ENCODE measurements at places on chromosomes 1 and 21.

DNA sequence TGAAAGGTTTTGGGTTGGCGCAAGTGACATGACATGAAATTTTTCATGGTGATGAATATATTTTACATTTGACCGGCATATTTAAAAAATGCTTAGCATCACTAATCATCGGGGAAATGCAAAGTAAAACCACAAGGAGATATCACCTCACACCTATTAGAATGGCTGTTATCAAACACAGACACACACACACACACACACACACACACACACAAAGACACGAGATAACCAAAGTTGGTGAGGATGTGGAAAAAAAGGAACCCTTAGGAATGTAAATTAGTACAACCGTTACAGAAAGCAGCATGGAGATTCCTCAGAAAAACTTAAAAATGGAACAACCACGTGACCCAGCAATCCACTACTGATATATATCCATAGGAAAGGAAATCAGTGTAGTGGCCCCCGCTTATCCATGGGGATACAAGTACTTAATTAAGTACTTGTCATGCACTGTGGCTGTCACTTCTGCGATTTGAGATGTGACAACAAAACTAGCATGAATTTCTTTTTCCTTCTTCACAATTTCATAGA lies 15.9 kb upstream of the PRELP start:
- no peak for DNase-seq

DNA sequence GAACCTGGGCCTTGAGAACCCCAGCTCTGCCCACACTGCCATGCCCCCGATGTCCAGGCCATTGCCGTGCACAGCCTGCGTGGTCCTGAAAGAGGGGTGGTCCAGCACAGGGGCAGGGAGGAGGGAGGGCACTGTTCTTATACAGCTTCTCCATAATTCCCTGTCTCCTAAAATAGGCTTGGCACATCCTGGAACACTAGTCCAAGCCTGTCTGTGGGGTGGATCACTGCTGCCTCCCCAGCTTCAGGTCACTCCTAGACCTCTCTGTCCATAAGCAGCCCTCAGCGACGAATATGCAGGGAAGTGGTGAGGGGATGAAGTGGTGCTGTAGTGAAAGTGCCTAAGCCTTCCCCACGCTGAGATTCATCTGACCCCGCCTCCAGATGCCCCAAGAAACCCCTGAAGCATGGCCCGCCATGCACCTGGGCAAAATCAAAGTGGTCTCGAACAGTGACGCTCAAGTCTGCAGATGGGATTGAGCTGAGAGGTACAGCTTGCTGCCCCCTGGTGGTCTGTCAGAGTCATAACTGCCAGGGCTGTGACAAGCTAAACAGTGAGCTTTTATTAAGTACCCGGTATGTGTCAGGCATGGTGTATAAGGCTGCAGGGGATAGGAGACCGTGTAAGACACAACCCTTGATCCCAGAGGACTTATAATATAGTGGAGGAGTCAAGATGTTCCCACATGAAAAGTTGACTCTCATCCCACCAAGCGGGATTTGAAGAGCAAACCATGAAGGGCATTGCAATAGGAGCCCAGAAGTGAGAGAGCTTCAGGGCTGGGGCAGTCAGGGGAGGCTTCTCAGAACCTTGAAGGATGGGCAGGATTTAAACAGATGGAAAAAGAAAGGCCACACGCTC lies 66.6 kb downstream of the FAM163A start:
- DNase-seq: peak; percentile 54

DNA sequence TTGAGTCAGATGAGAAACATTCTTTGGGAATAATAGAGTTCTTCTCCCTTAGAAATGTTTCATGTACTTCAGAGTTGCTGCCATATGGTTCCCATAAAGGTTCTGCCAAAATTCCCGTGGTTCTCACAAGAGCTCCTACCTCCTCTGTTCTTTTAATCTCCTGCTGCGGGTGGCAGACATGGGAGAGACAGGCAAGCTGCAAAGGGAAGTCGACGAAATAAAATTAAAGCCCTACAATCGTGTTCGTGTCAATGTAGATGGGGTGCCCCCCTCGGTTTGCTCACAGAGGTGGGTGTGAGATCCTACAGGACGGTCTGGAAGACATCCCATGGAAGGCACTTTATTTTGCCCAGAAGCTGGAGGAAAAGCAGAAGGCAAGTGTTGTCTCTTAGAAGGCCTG lies 276.0 kb downstream of the RWDD3 start:
- no peak for DNase-seq

DNA sequence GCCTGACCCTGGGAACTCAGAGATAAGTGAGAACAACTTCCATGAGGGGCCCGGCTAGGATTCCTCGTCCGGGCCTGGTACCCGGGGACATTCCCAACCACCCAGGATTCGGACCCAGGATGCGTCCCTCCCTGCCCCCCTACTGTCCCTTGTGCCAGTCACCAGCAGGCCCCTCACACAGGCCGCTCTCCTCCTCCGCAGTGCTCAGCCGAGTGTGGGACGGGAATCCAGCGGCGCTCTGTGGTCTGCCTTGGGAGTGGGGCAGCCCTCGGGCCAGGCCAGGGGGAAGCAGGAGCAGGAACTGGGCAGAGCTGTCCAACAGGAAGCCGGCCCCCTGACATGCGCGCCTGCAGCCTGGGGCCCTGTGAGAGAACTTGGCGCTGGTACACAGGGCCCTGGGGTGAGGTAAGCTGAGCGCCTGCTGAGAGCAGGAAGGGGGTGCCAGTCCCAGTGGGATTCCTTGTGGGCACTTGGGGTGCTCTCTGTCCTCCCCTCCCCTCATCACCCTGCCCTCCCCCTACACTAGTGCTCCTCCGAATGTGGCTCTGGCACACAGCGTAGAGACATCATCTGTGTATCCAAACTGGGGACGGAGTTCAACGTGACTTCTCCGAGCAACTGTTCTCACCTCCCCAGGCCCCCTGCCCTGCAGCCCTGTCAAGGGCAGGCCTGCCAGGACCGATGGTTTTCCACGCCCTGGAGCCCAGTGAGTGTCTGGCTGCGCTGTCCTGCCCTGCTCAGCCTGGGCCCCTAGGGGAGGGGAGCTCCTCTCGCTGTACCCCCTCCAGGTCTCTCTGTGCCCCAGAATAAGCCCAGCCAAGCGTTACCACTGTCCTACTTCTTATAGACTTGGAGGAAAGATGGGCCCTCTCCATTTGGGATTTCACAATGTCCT lies 9.8 kb downstream of the ADAMTSL4 start:
- DNase-seq: no peak

- peak; percentile 73 for DNase-seq
Observed at GRCh38 chr1:15949453-15950245, 26.3 kb downstream of the ZBTB17 start.

DNA sequence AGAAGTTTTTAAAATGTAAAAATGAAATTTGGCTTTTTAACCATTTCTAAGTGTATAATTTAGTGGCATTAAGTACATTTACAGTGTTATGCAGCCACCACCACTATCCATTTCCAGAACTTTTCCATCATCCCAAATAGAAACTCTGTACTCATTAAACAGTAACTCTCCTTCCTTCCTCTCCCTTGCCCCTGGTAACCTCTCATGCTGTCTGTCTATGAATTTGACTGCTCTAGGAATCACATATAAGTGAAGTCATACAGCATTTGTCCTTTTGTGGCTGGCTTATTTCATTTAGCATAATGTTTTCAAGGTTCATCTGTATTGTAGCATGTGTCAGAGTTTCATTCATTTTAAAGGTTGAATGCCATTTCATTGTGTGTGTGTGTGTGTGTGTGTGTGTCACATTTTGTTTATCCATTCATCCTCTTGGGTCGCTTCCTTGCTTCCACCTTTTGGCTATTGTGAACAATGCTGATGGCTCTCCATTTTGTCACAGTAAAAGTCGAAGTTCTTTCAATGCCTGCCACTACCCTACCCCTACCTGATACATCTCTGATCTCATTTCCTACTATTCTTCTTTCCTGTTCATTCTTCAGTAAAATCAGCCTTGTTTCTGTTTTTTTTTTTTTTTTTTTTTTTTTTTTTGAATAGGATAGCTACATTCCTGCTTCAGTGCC lies 45.3 kb downstream of the F3 start:
- DNase-seq: no peak

DNA sequence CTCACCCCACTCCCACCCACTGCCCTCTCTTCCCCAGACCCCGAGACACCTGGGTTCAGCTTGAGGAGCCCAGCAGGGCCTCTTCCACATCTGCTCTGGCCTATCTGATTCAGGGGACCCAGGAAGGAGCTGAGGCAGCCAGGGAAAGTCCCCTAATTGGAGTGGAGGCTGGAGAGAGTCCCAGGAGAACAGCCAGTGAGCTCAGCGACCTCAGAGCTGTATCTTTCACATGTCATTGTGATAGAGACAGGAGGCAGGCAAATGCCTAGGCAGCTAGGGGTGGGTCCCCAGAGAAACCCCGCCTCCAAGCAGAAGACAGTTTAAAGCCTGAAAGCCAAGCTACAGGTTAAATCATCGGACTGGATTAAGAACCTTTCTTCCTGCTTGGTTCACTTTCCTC lies 122.7 kb downstream of the MATN1 start:
- no peak for DNase-seq

DNA sequence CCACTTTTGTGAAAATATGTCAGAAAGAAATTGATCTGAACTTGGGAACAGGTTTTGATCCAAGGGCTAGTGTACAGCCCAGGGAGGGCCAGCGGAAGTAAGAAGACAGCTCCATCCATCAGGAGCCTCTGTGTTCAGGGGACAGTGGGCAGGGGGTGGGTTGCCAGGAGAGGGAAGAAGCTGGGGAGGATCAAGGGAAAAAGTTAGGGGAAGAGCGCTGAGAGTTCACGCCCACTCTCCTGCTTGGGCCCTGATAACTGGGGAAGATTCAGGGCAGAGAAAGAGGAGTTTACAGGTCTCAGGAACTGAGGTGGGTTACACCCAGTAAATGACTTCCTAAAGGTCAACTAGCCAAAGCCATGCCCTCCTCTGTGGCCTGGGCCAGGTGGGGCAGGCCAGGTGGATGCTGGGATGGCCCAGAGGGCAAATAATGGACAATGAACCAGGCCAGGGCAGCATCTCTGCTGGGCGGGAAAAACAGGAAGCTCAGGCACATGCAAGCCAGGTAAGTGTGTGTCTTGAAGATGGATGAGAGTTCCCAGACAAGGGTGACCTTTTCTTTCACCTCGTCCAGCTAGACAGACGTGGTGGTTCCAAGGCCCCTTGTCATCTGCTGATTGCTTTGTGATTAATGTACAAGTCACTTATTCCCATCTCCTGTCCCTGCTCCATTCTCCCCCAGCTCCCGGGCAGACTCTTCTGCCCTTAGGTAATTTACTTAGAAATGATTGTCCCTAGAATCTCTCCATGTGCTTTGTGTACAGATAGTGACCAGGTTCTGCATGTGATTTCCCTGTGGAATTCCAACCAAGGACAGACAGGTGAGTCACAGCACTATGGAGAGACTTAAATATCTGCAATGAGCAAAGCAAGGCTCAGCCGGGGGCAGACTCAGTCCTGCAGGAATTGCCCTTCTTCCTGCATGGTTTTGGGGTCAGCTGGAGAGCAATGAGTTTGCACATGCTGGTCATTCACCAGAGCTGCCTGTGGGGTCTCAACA lies 57.0 kb downstream of the MDM4 start:
- no peak for DNase-seq

- peak; percentile 50 for DNase-seq
Observed at GRCh38 chr1:3775490-3776230, 3.1 kb downstream of the SMIM1 start.

DNA sequence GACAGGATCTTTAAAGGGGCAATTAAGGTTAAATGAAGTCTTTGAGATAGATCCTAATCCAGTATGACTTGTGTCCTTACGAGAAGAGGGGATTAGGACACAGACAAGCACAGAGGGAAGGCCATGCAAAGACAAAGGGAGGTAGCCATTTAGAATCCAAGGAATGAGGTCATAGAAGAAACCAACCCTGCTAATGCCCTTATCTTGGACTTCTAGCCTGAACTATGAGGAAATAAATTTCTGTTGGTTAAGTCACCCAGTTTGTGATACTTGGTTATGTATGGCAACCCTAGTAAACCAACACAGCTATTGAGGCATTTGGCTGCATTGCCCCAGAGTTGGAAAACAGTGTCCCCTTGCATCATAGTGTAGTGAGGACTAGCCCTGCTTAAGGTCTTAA lies 121.3 kb downstream of the MAST2 start:
- no peak for DNase-seq

DNA sequence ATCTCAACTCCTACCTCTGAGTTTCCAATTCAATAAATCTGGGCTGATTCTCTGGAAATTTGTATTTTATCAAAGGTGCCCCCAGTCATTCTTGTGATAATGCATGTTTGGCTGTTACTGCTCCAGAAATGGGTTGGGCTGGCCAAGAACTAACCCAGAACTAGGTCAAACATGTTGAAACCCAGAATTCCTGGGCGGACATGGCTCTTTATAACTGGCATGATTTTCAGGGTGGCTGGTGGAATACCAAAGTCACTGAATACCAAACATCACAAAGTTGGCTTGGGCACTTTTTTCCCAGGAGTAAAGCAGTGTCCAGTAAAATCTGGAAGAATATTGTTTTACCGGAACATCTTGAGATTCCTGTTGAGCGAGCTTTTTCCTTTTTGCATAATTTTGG lies 89.4 kb upstream of the S1PR1 start:
- no peak for DNase-seq

DNA sequence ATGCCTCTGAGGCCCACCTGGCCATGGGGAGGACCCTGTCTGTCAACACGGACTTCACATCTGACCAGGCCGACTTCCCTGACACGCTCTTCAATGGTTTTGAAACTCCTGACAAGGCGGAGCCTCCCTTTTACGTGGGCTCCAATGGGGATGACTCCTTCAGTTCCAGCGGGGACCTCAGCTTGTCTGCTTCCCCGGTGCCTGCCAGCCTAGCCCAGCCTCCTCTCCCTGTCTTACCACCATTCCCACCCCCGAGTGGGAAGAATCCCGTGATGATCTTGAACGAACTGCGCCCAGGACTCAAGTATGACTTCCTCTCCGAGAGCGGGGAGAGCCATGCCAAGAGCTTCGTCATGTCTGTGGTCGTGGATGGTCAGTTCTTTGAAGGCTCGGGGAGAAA lies 101.8 kb downstream of the ADARB1 start:
- no peak for DNase-seq

DNA sequence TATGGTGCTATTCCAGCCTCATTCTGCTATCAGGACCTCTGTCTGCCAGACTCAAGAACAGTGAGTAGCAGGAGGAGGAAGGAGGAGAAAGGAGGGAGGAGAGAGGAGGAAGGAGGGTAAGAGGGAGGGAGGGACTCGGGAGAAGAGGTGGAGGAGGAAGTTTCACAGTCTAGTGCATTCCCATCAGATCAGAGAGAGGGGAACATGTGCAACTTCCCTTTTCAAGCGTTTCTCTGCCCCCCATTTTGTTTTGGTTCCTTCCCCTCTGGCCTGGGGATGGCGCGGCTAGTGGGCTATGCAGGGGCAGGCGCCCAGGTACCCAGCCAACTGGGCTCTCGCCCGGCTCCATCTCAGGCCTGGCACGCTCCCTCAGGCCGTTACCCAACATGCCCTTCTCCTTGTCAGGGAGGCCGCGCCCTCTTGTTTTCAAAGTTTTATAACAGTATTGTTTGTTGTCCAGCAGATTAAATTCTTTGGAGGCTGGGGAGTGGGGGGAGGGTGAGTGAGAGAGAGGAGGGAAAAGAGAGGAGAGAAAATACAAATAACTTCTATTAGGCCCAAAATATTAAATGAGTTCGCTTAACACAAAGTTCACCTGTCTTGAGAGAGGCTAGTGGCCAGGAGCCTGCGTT lies 56.0 kb downstream of the CD46 start:
- DNase-seq: no peak

Data from T-cell (primary cell).